ENCODE measurements at places on chromosomes 12 and 14. TPM values are rescaled to one million over a fixed set of nuclear protein-coding genes. Genes with fewer than 3 reads are reported as not detected.

C12orf76 gene
- total RNA-seq: 24.3 TPM

DNA sequence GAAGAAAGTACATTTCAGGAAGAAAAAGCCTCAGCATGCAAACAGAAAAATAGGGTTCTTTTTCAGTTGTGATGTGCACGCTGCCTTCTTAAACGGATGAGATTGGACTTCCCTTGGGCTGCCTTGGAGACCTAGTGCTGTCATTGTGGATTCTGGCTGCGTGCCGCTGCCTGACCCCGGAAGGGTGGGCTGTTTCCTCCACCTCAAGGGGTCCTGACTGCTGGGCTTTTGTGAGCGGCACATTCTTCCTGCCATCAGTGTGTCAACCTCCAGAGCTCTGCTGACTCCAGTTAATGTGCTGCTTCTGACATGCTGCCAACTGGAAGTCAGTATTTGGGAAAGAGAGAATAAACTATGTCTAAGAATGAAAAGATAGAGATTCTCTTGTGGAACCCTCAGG, 25.1 kb downstream of the CCNK start:
- H3K4me1 ChIP-seq: no peaks in the 10 kb centered on the region
- no peak for DNase-seq
- H3K27ac ChIP-seq: no peak overlapping the region

- H3K4me1 ChIP-seq: no peaks in the 10 kb centered on the region
- DNase-seq: no peak
- H3K27me3 ChIP-seq: no peaks in the 10 kb centered on the region
- no peaks in the 10 kb centered on the region for H3K36me3 ChIP-seq
These were observed 8.0 kb downstream of the KRT2 start for GRCh38 chr12:52644078-52644415.

DNA sequence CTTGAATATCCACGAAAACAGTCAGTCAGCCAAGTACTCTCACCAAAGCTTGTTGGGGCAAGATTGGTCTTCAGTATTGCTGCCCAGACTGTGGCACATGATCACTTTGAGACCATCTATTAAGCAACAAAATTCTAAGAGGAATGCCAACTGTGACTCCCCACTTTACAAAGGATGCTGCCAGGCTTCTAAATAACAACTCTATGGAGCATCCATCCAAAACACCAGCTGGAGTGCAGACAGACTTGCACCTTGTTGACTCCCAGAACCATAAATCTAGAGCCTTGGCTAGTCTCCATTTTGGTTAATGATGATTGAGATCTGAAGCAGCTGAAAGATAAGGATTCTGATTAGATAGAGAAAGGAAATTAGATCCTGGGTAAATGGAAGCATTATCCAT, 132.8 kb downstream of the DIO2 start:
- no peak overlapping the region for H3K4me3 ChIP-seq
- H3K27me3 ChIP-seq: no peaks in the 10 kb centered on the region
- no peak for DNase-seq
- no peaks in the 10 kb centered on the region for H3K36me3 ChIP-seq

DNA sequence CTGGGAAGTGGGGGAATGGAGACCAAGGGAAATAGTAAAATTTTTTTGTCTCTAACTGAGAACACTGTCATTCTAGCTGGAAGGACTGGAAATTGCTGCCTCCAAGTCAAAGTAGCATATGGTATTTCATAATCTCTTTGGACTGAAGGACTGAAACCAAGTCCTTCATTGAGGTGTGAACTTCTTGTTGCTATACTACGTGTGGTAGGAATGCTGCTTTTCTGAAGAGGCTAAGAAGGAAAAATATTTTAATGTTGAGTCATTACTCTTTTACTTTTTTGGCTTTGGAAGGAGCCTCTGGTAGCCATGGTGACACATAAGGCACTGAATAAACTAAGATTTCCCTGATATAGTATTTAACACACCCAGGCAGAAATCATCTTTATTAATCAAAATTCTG, 465.4 kb downstream of the NPAS3 start:
- H3K36me3 ChIP-seq: no peaks in the 10 kb centered on the region
- no peaks in the 10 kb centered on the region for H3K4me1 ChIP-seq
- H3K27ac ChIP-seq: no peak overlapping the region
- DNase-seq: no peak
- no peak overlapping the region for H3K4me3 ChIP-seq

DNA sequence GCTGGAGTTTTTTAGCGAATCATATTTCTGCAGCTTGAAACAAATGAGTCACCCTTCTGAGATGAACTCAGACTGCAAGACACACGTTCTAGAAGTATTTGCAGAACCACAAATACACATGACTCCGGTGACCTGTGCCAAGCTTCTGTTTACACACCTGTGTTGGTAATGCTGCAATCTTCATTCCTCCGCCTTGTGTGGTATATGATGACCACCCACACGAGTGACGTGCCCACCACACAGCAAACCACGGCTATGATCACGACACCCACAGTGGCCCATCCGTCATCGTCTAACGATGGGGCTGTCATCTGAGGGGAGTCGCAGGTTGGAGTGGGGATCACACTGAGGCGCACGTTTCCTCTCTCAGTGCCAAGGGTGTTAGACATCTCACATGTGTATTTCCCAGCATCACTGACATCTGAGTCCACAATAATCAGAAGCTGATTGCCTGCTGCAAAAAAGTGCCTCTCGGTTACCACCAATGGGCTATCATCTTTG, 43.0 kb downstream of the LRIG3 start:
- DNase-seq: peak; percentile 29
- H3K4me3 ChIP-seq: no peak overlapping the region
- H3K27ac ChIP-seq: no peak overlapping the region
- H3K4me1 ChIP-seq: no peaks in the 10 kb centered on the region
